H4 (cell line): ENCODE measurements at places on chromosomes 2 and 18. TPM values are rescaled to one million over a fixed set of nuclear protein-coding genes. Genes with fewer than 3 reads are reported as not detected.
A peak's percentile ranks its signal among the peaks of the same experiment; 100 is the strongest.

Gene STAT4
- total RNA-seq, result 0.55 and 4.3 TPM in 2 replicates

GRCh38 chr2:60741576-60741975 is 14.5 kb upstream of the PAPOLG start:
- DNase-seq, result no peak

DNA sequence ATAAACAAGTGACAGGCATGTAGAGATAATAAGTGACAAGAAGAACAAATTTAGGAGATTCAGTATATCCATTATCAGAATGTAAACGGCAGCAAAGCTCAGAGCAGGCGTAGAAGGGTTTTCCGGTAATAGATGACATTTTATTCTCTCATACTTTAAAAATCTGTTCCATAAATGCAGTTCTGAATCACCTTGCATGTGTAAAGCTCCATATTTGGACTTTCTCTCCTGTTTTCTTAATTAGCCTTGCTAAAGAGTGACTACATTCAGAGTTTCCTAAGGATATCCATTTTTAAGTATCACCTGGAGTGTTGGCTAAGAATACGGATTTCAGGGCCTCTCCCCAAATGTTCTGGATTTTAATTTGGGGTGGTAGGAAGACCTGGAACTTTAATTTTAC is 122.0 kb downstream of the SPP2 start:
- no peak for DNase-seq

- DNase-seq, result no peak
These were observed 124.0 kb downstream of the HDAC4 start for GRCh38 chr2:239276851-239277250.

DNA sequence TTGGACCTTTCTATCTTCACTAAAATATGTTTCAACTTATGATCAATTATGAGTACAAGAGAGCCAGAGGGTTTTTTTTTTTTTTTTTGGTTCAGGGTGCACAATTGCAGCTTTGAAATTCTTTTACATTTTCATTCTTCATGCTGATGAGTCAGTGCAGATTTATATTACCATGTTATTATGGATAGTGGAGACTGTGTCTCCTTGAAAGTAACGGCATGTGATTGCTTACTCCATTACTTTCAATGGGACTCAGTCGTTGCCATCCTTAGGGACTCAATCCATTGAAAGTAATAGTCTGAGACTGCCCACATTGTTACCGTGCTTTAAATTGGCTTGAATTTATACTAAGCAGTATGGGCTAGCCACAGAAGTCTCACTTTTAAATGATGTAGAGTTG is 286.5 kb upstream of the FANCL start:
- no peak for DNase-seq

GRCh38 chr2:88626171-88627054 is 851 bp downstream of the EIF2AK3 start:
- DNase-seq, result no peak

- no peak for DNase-seq
These were observed 2.5 kb downstream of the PXDN start for GRCh38 chr2:1741851-1742250.

Gene KIAA2012
- total RNA-seq, result not detected in 2 replicates

DNA sequence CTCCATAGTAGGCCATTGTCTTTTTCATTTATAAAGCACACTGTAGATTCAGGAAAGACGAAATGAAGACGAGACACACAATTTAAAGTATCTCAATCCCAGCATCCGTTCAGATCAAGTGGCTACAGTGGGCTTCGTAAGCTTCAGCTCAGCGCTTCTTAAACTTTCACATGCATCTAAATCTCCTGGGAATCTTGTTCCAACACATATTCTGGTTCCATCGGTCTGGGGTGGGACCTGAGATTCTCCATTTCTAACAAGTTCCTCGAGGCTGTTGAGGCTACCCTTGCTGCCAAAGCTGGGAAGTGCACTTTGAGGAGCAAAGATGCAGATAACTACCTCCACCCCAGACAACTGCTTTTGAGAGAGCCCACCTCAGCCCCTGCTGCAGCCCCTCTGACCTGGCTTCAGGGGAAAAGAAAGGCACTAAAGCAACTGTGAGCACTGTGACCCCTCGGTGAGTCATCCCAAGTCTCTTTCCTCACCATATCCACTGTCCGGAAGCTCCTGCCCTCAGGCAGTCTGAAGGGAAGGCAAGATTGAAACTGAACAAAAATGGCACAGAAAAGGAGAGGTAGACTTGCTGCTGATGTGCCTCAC is 201.1 kb upstream of the FBXO11 start:
- peak; percentile 76 for DNase-seq

DNA sequence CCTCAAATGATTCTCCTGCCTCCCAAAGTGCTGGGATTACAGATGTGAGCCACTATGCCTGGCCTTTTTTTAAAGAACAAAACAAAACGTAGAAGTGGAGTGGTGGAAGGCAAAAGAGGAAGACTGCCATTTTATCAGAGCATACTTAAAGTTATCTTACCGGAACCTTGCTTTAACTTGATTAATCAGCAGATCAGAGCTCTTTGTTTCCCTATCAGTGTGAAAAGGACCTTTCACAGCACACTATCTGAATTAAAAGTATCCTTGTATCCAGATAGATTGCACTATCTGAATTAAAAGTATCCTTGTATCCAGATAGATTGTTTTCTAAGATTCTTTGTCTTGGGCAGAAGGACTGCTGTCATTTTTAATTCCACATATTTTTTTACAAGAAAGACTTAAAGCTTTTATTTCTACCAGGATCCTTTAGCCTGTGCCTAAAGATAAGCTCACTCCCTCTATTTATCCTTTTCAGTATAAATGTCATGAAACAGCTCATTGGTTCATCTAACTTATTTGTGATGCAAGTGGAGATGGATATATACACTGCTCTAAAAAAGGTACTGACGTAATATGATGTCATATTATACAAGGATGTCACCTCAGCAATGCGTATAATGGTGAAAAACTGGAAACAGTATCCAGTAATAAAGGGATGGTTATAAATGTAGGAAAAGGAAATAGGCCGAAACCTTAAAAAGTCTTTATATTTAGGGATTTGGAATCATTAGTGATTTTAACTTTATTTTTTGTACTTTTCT is 17.8 kb downstream of the GMCL1 start:
- no peak for DNase-seq

DNA sequence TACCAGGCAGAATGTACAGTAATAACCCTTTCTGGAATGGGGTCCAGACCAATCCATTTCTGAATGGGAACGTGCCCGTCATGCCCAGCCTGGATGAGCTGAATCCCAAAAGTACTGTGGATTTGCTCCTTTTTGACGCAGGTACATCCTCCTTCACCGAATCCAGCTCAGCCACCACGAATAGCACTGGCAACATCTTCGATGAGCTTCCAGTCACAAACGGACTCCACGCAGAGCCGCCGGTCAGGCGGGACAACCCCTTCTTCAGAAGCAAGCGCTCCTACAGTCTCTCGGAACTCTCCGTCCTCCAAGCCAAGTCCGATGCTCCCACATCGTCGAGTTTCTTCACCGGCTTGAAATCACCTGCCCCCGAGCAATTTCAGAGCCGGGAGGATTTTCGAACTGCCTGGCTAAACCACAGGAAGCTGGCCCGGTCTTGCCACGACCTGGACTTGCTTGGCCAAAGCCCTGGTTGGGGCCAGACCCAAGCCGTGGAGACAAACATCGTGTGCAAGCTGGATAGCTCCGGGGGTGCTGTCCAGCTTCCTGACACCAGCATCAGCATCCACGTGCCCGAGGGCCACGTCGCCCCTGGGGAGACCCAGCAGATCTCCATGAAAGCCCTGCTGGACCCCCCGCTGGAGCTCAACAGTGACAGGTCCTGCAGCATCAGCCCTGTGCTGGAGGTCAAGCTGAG is 89.6 kb downstream of the SH3BP4 start:
- DNase-seq, result no peak

Gene RAB11FIP5
- 7.9 and 11.5 TPM in 2 replicates for total RNA-seq

Gene TUBA3D
- total RNA-seq, result not detected in 2 replicates
